GDM1 (cell line): ENCODE measurements at places on chromosomes 1 and 21.
A peak's percentile ranks its signal among the peaks of the same experiment; 100 is the strongest.

GRCh38 chr1:92447033-92447681 lies 39.6 kb downstream of the GFI1 start:
- DNase-seq = peak; percentile 8

GRCh38 chr1:235052067-235053008 lies 76.3 kb downstream of the TOMM20 start:
- no peak for DNase-seq

DNA sequence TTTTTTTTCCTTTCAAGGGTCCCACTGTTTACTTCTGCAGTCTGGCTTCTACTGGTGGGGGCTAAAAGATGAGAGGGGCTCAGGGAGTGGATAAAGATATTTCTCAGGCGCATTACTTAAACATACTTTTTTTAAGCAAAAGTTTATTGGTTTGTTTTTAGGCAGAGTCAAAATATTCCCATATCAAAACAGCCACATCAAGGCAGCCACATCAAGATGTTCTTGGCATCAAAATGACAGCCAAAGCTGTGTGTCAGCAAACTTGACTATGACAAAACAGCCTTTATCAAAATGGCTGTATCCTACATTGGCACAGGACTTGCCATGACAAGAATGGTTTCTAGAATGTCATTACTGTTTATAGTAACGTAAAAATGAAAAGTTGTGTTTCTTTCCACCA lies 22.1 kb upstream of the RASAL2 start:
- DNase-seq = no peak

DNA sequence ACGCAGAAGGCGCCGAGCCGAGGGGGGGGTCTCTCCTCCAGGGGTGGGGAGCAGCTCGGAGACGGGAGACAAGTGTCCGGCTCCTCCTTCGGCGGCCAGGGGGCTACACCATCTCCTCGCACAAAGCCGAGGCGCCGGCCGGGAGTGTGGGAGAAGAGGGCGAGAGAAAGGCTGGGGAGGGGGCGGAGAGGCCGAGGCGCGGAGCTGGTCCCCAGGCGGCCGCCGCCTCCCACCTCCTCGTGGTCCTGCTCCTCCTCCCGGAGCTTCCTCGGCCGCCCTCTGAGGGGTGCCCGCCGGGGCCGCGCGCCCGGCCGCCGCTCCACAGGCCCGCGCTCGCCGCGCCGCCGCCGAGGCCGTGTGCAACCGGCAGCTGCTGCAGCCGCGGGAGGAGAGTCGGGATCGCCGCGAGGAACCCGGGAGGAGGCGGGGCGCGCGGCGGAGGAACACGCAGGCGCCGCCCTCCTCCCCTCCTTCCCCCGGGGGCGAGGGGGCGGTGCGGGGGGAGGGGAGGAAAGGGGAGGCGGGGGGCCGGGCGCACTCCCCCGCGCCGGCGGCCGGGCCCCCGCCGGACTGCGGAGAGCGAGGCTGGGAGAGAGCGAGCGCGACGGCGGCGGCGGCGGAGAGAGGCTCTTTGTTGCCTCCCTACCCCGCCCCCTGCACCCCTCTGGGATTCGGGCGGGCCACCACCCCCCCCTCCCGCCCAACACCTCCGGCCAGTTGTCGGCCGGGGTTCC lies at the start of gene ENAH:
TSS of gene ENAH (minus strand) at position 395 of the 734 bp plus-strand sequence. CDS start 433 bp downstream, outside the sequence.
- peak; percentile 57 for DNase-seq

DNA sequence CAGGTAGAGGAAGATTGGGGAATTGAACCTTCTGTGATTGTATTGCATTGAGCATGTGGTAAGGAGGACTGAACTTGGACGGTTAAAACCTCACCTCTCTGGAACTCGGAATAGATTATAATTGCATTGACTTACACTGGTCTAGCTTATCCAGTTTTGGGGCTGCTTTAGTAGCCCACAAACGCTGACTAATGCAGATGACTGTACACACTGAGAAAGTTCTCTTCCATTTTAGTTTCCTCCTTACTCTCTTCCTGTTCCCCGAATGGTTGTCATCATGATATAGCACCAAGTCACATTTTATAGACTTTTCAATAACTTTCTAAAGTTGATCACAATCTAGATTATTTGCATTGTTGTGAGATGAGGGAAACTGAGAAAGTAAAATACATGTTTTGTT lies 78.2 kb downstream of the NFIA start:
- DNase-seq = no peak

DNA sequence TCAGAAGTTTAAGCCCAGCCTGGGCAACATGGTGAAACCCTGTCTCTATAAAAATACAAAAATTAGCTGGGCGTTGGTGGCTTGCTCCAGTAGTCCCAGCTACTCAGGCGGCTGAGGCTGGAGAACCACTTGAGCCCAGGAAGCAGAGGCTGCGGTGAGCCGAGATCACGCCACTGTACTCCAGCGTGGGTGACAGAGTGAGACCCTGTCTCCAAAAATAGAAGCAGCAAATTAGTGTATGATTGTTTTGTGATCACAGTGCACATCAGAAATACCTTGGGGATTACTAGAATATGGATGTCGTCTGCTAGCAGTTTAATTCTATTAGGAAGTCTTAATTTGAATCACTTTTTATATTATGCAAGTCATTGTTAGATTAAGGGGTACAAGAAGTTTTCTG lies 59.0 kb downstream of the ZBTB17 start:
- DNase-seq = no peak

DNA sequence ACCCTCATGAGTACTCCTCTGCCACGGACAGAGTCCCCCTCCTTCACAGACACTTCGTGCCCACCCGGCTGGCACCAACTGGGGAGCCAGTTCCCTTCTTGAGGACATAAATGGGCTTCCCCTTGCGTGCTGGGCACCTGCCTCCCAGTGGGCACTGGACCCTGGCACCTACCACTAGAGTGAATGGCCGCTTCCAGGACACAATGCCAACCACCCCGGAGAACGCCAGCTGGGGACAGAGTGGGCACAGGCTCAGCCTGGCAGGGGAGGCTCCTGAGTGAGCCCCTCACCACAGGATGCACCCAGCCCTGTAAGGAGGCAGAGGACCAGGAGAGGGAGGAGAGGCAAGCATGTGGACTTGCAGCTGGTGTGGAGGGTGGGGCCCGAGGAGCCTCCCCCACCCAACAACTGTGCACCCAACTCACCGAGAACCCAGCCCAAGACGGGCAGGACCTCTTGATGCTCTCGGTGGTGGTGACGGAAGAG lies 1.0 kb downstream of the ENTREP3 start:
- no peak for DNase-seq

- no peak for DNase-seq
Measured at GRCh38 chr1:226708342-226708780, 30.7 kb downstream of the ITPKB start.

- DNase-seq = no peak
Measured at GRCh38 chr21:27526451-27526850, 559.6 kb upstream of the ADAMTS5 start.
